Endothelial cell of umbilical vein (primary cell): ENCODE measurements at places on chromosomes 1 and 21. TPM values are rescaled to one million over a fixed set of nuclear protein-coding genes. Genes with fewer than 3 reads are reported as not detected.

Gene ANKRD34A
- 0.24 and 0.60 TPM in 2 replicates for total RNA-seq

Gene GSTM1
- 35.5 TPM in 1 of 2 replicates, not detected in the other for total RNA-seq

Gene USH2A
- total RNA-seq: not detected in 2 replicates

Gene C8A
- total RNA-seq: not detected in 2 replicates

Gene LCE1C
- total RNA-seq: not detected in 2 replicates

Gene FALEC
- total RNA-seq: not detected in 2 replicates

Gene NDUFS5
- 325 and 327 TPM in 2 replicates for total RNA-seq

Gene C1orf210
- not detected in 2 replicates for total RNA-seq

Gene SLC44A3
- 0.42 and 0.58 TPM in 2 replicates for total RNA-seq

Gene KCNC4
- total RNA-seq: 12.3 and 22.5 TPM in 2 replicates

Gene ACKR1
- 0.15 and 0.85 TPM in 2 replicates for total RNA-seq

Gene SLC30A2
- total RNA-seq: not detected in 2 replicates

Gene CD1E
- not detected in 2 replicates for total RNA-seq

Gene GUK1
- total RNA-seq: 237 and 239 TPM in 2 replicates

Gene CCDC27
- not detected in 2 replicates for total RNA-seq

Gene CFHR2
- not detected in 2 replicates for total RNA-seq

Gene KRTAP19-5
- not detected in 2 replicates for total RNA-seq

Gene SPRR2F
- total RNA-seq: not detected in 2 replicates

Gene RNF220
- 62.7 and 72.6 TPM in 2 replicates for total RNA-seq

Gene CRNN
- not detected in 2 replicates for total RNA-seq

Gene CA6
- not detected in 2 replicates for total RNA-seq

Gene ACTA1
- total RNA-seq: 0.22 TPM in 1 of 2 replicates, not detected in the other

Gene LGALS8
- total RNA-seq: 48.1 and 49.9 TPM in 2 replicates

Gene STIL
- total RNA-seq: 24.7 and 28.1 TPM in 2 replicates

Gene C1orf226
- 3.8 and 4.2 TPM in 2 replicates for total RNA-seq
